ENCODE measurements at places on chromosomes 11 and 22. TPM values are rescaled to one million over a fixed set of nuclear protein-coding genes. Genes with fewer than 3 reads are reported as not detected.

RASSF7 gene
- 2.5 TPM for total RNA-seq

OR8G5 gene
- 0.16 TPM for total RNA-seq

CRACR2B gene
- 0.31 TPM for total RNA-seq

DNA sequence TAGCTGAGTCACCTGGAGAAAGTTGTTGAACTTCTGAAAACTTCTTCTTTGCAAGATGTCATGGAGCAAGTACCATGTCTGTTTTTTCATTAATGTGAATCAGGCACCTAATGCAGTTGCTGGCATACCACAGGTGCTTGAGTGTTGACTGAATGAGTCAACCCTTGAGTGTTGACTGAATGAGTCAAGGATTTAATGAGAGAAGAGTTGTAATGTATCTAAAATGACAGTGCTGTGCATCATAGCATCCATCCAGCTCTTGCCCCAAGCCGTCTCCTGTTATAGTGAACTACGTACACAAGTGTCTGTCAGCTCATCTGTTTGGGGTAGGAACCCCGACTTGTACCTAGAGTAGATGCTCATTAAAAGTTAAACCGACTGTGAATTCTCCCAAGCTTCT lies 93.1 kb downstream of the CWC15 start:
- no peak for DNase-seq

GRCh38 chr11:65593518-65594414 lies 1.8 kb downstream of the KCNK7 start:
- DNase-seq = peak; percentile 63

- DNase-seq = no peak
Measured at GRCh38 chr11:18203723-18204122, 31.1 kb downstream of the MRGPRX4 start.

All from occipital lobe (tissue), 3 donors.